H1 (cell line): ENCODE measurements at places on chromosomes 2 and 18.

DNA sequence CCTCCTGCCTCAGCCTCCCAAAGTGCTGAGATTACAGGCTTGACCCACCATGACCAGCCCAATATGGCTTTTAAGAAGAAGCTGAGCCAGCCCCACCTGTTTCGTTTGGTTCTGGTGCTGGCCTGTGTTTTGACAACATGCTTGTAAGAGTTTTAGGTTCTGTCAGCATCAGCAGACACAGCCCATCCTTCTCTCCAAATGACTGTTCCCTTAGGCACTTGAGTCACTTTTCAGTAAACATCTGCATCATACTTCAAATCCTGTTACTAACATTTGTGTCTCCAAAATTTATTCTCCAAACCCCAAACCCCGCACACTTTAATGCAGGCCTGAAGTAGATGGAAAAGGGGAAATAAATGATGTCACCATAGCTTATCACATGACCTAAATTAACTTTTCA, 1118.5 kb downstream of the TSN start:
- no peak for DNase-seq

- DNase-seq, result no peak
Measured at GRCh38 chr2:137817058-137817457, 147.2 kb upstream of the HNMT start.

GRCh38 chr2:181977661-181978350, 7.8 kb upstream of the PPP1R1C start:
- DNase-seq, result no peak

- DNase-seq, result no peak
Measured at GRCh38 chr2:225074366-225074765, 32.1 kb upstream of the DOCK10 start.

DNA sequence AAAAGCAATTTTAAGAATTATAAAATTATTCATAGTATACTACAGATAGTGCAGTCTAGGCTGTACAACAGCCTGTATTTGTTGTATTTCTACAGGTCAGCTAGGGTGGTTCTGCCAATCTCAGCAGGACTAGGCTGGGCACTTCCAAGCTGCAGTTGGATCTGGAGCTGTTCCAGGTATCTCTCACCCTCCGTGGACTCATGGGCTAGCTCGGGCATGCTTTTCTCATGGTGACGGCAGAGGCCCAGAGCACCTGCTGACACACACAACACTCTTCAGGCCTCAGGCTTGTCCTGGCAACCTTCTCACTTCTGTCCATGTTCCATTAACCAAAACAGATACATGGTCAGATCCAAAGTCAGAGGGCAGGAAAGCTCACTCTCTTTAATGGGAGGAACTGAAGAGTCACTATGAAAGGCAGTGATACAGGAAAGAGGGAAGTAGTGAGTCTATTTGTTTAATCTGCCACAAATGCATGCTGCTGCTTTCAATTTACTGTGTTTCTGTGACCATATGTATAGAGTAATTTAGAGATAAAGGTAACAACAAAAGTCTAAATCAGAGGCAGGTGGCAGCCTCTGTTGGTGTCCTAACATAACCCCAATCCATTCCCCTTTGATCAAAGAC, 462.4 kb upstream of the ACVR2A start:
- no peak for DNase-seq

GRCh38 chr2:64201151-64201550, 56.9 kb upstream of the PELI1 start:
- no peak for DNase-seq

DNA sequence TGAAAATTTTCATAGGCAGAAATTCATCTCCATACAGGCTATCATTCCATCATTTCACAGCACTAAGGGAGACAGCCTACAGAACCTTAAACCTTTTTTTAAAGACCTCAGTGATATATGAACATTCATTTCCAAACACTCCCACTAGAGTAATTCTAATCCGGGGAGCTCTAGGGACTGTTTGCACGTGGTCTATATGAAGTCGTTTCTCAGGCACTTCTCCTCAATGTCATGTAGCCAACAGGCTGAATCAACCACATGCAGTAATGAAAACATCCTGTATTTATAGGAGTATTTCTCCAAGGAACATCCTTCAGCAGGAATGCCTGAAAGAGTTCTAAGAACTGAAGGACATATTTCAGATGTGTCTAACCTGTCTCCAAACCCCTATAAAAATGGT, 97.3 kb upstream of the CREB1 start:
- no peak for DNase-seq

DNA sequence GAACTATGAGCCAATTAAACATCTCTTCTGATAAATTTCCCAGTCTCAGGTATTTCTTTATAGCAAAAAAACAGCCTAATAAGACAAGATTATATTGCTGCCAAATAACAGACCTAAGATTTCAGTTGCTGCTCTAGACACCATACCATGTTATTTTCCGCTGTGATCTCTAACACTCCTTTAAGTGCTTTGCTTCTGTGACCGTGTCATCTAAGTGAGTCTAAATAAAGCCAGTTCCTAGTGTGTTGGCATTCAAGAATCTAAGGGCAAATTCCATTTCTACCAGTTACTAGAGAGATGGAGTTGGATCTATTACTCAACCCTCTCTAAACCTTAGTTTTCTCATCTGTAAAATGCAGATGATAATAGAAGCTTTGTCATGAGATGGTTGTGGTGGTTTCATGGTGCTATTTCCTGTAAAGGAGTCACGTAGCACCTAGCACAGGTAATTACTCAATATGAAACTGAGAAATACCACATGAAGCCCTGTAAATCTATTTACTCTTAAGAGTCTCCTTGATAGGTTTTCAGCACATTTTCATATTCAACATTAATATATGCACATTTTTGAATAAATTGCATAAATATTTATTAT, 40.5 kb downstream of the SPHKAP start:
- no peak for DNase-seq

DNA sequence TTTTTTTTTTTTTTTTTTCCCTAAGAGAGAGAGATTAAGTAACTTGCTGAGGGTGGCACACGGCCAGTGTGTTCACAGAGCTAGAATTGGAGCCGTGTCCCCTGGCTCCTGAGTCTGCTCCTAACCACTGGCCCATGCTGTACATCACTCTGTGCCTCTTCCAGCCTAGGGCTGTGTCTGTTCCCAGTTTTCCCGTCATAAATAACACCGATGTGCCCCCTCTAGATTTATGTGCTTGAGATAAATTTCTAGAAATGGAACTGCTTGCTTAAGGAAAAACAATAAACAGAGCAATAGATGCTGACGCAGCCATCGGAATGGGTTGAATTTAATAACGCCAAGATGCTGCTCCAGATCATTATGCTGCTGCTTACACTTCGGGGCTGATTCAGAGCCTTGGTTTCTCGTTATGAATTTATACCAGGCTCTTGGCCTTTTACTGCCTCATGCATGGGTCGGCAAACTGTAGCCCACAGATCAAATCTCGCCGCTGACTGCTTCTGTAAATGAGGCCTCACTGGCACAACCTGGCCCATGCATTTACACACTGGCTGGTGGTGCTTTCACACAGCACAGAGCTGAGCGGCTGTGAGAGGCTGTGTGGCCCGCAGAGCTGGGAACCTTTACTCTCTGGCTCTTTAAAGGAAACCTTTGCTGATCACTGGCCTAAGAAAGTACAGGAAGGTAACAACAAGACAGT, 58.1 kb downstream of the NDUFA10 start:
- DNase-seq, result no peak

- DNase-seq, result no peak
Measured at GRCh38 chr18:22340331-22340730, 77.4 kb downstream of the CTAGE1 start.

DNA sequence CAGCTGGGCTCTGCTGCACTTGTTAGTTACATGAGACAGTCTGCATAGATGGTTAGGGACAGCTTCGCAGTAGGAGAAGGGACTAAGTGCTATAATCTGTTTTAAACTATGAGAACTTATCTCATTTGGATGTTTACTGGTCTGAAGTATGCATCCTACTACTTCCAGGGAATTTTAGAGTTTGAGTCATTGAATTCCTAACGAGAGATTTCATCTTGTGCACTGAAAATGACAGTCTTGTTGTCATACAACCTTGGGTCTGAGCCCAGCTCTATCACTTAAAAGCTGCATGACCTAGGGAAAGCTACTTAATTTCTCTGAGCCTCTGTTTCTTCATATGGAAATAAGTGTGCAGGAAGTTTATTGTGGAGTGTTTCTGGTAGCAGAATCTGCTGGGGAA, 78.4 kb downstream of the TRIM43 start:
- DNase-seq, result no peak

GRCh38 chr18:45974088-45974536, 7.0 kb upstream of the EPG5 start:
- no peak for DNase-seq

DNA sequence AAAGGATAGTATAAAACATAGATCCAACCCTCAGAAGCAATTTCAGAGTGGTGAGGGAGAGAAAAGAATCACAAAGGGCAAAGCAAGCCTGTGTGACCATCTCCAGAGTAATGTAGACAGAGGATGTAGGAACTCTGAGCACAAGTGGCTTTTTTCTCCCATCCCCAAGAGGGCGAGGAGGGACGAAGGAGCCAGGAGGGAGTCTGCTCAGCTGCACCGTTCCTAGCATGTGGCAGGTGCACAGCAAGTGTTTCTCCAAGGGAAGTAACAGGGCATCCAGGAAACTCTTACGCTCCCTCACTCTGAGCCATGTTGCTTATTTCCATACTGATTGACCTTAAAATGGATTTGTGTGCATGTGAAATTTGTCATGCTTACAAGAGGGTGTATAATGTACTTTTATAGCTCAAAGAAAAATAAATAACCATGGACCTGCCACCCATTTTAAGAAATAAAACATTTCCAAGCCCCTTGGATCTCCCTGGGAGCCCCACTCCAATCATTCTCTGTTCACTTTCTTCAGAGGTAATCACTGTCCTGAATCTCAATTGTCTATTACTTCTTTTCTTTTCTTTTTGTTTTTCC, 37.8 kb upstream of the SEC11C start:
- DNase-seq, result no peak

DNA sequence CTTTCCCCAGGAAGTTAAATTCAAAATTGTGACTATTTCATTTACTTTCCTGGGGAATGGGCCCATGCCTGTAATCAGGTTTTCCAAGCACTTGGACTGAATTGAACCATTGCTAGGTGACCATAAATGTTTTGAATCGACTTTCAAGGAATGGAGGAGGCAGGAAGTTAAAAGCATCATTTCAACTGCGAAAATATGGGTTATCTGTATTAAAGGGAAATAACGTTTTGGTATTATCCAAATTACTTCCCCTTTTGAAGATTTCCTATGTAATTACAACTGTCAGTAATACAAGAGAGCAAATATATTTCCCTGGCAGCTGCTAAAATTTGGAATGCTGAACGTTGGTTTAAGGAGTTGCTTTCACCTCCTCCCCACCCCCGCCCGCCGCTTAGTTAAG, 19.0 kb downstream of the PNO1 start:
- DNase-seq, result no peak

- no peak for DNase-seq
Measured at GRCh38 chr2:46954951-46955571, 39.5 kb upstream of the MCFD2 start.

DNA sequence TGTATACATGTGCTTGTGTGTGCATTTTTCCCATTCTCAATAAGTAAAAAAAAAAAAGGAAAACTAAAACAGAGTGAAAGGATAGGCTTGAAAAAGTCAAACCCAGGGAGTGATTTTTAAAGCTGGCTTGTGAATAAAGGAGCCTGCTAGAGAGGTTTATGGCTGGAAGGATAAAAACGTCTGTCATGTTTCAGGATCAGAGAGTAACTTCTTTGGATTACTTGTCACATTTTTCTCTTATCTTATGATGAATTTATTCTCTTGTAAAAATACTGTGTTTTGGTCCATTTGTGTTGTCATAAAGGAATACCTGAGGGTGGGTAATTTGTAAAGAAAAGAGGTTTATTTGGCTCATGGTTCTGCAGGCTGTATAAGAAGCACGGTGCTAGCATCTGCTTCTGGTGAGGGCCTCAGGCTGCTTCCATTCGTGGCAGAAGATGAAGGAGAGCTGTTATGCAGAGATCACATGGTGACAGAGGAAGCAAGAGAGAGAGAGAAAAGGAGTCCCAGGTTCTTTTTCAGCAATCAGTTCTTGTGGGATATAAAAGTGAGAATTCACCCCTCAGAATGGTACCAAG, 89.1 kb downstream of the OSBPL6 start:
- DNase-seq, result no peak

- no peak for DNase-seq
Measured at GRCh38 chr2:17135619-17136018, 382.6 kb downstream of the RAD51AP2 start.

DNA sequence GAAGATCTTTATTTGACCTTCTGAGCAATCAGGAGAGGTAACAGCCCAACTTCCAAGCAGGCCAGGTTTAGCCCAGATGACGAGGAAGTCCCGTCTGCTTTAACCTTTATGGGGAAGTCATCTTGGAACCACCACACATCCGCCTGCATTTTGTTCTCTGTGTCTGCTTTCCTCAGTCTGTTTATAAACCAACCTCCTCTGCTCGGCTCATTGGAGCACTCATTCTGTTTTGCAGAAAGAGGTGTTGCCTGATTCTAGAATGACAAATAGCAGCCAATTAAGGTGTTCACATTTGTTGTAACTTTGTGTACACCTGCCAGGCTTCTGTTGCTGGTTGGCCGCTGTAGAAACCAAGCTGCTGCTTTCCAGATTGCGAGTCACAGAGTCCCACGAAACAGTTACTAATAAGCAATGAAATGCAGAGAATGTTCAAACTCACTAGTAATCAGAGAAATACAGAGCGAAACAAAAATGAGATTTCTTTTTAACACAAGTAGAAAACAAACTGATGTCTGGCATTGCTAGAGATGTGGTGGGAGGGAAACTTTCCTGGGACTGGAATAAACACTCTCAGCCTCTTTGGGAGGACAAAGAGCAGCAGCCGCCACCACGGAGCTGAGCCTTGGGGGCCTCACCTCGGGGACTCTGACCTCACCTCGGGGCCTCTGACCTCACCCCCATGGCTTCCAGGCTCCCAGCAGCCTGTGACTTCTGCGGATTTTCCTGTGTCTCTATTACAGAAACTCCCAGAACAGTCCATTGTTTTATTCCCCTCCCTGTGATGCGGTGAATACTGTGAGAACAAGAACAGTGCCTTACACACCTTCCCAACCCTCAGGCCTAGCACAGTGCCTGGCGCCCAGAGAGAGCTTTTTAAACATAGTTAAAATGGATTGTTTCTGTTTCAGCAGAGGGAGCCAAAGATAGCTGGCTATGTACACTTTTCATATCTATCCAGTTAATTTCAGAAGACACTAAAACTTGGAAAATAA, 64.0 kb downstream of the MBP start:
- no peak for DNase-seq

GRCh38 chr18:6055711-6056110, 160.4 kb upstream of the TMEM200C start:
- no peak for DNase-seq

GRCh38 chr2:62705859-62706720, 577 bp downstream of the EHBP1 start:
- DNase-seq, result no peak

GRCh38 chr2:45654250-45654649, 2.8 kb downstream of the PRKCE start:
- no peak for DNase-seq

GRCh38 chr2:20523073-20523798, 76.4 kb downstream of the RHOB start:
- DNase-seq, result no peak
